ENCODE measurements at places on chromosomes 5 and 9.

DNA sequence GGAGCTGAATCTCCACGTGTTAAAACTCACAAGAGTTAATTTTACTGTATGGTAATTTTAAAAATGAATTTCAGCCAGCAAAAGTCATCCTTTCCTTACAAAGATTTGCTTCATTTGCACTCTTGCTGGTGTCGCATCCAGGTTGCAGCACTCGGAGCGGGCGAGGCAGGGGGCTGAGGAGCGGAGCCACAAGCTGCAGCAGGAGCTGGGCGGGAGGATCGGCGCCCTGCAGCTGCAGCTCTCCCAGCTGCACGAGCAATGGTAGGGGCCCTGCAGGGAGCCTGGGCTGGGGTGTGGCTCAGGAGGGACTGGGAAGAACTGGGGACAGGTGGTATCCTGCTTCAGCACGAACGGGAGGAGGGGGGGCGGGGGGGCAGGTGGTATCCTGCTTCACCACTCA, 27.1 kb downstream of the HNRNPH1 start:
- no peak for DNase-seq

GRCh38 chr5:64789457-64789856, 20.7 kb downstream of the CWC27 start:
- DNase-seq: no peak

GRCh38 chr9:93468763-93469456, 15.5 kb upstream of the FAM120AOS start:
- DNase-seq: no peak

DNA sequence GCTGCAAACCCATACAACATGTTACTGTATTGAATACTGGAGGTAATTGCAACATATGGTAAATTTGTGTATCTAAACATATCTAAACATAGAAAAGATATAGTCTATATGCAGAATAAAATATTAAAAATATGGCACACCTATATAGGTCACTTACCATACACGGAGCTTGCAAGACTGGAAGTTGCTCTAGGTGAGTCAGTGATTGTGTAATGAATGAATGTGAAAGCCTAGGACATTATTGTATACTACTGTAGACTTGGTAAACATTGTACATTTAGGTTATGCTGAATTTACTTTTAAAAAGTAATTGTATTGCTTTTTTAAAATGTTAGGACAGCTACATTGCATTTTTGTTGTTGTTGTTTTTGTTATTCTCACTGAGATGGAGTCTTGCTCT, 968.8 kb downstream of the TLE1 start:
- DNase-seq: no peak

- no peak for DNase-seq
These were observed 1.5 kb downstream of the PIP5K1B start for GRCh38 chr9:68706363-68707201.

DNA sequence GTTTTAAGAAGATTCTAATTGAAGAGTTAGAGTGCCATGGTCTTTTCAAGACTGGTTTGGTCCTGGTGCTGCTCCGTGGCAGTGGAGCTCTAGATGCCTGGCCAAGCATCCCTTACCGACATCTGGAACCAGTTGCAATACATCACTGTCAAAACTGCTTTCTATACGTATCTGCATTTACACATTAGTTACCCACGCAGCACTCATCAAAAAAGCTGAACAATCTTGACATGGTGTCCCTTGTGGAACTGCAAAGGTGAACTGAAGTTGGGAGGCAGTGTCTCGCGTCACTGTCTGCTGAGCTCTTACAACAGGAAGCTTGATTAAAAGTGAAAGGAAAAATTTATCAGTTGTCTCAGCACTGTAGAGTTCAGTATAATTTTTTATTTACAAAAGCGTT, 82.6 kb downstream of the PBX3 start:
- no peak for DNase-seq

Data from body of pancreas (tissue), 4 donors.